IMR-90 (cell line): ENCODE measurements at places on chromosomes 1 and 21. TPM values are rescaled to one million over a fixed set of nuclear protein-coding genes. Genes with fewer than 3 reads are reported as not detected.

GRCh38 chr1:23436520-23437354 lies 12.2 kb upstream of the TCEA3 start:
- DNase-seq, result no peak

Gene HNRNPU
- 151 and 343 TPM in 2 replicates for total RNA-seq

DNA sequence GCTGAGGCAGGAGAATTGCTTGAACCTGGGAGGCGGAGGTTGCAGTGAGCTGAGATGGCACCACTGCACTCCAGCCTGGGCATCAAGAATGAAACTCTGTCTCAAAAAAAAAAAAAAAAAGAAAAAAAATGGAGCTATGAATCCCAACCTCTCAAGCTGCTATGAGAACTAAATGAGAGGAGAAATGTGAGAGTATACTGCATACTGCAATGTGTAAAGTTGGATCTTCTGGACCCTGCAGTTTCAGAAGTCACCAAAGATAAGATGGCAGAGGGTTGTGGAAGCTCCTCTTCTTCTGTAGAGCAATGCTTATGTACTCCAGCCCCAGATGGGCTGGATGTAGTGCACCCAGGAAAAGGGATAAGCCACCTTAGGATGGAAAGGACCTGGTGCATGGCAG lies 55.6 kb downstream of the PLXNA2 start:
- DNase-seq, result no peak

Gene OR2G6
- total RNA-seq, result not detected in 2 replicates

GRCh38 chr1:200530623-200531261 lies 89.8 kb downstream of the KIF14 start:
- DNase-seq, result no peak

Gene FMN2
- 35.8 and 50.0 TPM in 2 replicates for total RNA-seq

Gene LMX1A
- total RNA-seq, result not detected in 2 replicates

- DNase-seq, result peak; percentile 55
These were observed 104.5 kb upstream of the FMN2 start for GRCh38 chr1:239987103-239987745.

Gene CXADR
- 0.83 and 1.1 TPM in 2 replicates for total RNA-seq

Gene ARTN
- not detected in 2 replicates for total RNA-seq

GRCh38 chr1:233859446-233859845 lies 45.0 kb upstream of the SLC35F3 start:
- no peak for DNase-seq

GRCh38 chr1:233565313-233565712 lies 48.6 kb upstream of the KCNK1 start:
- DNase-seq, result no peak

Gene LRRIQ3
- total RNA-seq, result 1.8 and 3.1 TPM in 2 replicates

DNA sequence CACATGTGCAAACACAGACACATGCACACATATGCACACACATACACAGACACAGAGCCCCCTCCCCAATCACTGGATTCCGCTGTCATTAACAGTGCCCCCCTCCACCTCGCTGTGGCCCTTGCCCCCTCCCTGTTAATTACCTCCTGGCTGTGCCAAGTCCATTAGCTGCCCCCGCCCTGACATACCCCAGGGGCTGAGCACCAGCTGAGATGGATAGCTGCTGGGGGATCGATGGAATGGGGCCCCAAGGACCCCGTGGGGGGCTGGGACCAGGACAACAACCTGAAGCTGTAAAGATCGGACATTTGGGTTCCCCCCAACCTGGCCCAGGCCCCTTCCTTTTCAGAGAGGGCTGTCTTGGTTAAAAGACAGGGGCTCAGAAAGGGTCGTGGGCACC lies 9.6 kb upstream of the PEAR1 start:
- no peak for DNase-seq

- no peak for DNase-seq
These were observed 6.7 kb downstream of the PM20D1 start for GRCh38 chr1:205843036-205843859.

Gene MAN1C1
- 2.5 and 3.2 TPM in 2 replicates for total RNA-seq

- no peak for DNase-seq
These were observed 52.7 kb downstream of the RPS6KA1 start for GRCh38 chr1:26582053-26582835.

- DNase-seq, result no peak
These were observed 247.9 kb upstream of the LYPLAL1 start for GRCh38 chr1:218925777-218926176.

Gene GPR161
- 11.1 and 13.3 TPM in 2 replicates for total RNA-seq

GRCh38 chr1:15825800-15826199 lies 18.4 kb upstream of the UQCRHL start:
- DNase-seq, result peak; percentile 55

GRCh38 chr1:183869664-183870063 lies 64.7 kb downstream of the RGL1 start:
- DNase-seq, result peak; percentile 24

- no peak for DNase-seq
These were observed 29.6 kb downstream of the DMBX1 start for GRCh38 chr1:46519209-46519608.

Gene GUCA2A
- total RNA-seq, result not detected in 2 replicates

Gene ELF3
- total RNA-seq, result under 0.01 TPM in 1 of 2 replicates, not detected in the other

DNA sequence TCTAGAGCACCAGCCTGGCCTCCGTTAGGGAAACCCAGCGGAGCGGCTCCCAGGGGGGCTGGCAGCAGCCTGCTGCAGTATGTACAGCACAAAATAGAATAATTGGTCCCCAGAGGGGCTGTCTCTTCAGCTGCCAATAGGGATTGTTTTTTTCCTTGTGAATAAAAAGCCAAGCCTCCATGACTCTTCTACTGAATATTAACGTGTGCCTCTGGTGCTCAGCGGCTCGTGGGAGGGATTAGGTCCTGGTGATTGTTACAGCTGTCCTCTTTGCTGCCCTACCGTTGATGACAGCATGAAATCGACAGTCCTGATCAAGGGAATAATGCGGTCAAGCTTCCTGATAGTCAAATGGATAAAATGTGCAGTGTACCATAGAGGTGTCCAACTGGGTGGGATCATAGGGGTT lies 190.7 kb upstream of the RUNX1 start:
- DNase-seq, result no peak

Gene NCMAP
- not detected in 2 replicates for total RNA-seq

DNA sequence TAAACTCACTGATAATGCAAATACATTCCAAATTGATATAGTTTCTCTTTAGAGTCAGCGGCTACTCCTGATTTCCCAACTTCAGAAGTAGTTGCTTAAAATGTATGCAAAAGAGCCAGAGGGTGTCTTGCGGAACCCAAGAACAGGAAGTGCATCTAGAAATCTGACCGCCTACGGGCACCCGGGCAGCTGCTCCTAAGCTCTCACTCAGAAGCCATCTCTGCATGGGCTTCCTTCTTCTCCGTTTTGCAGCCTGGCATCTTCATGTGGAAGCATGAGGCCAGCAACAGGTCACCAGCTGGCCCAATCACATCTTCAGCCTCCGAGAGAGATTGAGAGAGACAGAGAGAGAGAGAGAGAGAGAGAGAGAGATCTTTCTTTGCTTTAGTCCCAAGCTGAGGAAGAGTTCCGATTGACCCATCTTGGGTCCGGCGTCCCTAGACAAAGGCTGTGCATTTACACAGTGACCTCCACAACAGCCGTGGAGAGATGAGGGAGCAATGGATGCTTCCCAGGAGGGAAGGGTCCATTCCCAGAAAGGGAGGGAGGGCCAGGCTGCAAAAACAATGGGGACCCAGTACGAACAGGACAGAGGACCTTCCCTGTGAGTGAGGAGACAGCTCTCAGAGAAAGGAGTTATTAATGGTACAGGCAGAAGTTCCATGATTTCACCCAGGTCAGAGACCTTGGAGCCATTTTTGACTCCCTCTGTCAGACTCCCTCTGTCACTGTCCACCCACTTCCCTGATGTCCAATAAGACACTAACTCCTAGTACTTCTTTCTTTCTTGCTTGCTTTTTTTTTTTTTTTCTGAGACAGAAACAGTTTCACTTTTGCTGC lies 28.2 kb upstream of the SLC30A1 start:
- no peak for DNase-seq
